ENCODE measurements at places on chromosomes 13 and 19.

DNA sequence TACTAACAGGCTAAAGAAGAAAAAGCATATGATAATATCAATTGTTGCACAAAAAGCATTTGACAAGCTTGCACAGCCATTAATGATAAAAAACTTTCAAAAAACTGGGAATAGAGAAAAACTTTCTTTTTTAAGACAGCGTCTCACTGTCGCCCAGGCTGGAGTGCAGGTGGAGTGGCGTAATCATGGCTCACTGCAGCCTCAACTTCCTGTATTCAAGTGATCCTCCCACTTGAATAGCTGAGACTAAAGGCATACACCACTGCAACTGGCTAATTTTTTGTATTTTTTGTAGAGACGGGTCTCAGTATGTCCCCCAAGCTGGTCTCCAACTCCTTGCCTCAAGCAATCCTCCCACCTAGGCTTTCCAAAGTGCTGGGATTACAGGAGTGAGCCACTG is 382.8 kb downstream of the TSHZ3 start:
- DNase-seq: no peak

DNA sequence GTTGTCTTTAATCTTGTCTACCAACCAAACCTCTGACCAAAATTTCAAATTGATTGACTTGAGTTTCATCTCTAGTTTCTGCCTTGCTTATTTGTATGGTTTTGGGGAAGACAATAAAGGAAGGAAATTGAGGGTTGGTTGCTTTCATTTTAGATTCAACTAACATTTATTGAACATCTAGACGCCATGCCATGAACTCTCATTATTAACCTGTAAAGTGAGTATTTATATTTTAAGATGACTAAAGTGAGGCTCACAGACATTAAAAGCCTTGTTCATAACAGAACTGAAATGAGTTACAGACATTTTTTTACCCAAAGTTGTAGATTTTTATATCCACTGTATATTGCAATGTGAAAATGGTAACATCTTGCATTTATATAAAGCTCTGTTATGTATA is 239.3 kb downstream of the LMO7 start:
- no peak for DNase-seq

GRCh38 chr13:39685652-39686051 is 30.2 kb downstream of the COG6 start:
- no peak for DNase-seq

GRCh38 chr13:50521831-50522149 is 321.7 kb downstream of the DLEU7 start:
- no peak for DNase-seq
